ENCODE measurements at places on chromosomes 2 and 18.

DNA sequence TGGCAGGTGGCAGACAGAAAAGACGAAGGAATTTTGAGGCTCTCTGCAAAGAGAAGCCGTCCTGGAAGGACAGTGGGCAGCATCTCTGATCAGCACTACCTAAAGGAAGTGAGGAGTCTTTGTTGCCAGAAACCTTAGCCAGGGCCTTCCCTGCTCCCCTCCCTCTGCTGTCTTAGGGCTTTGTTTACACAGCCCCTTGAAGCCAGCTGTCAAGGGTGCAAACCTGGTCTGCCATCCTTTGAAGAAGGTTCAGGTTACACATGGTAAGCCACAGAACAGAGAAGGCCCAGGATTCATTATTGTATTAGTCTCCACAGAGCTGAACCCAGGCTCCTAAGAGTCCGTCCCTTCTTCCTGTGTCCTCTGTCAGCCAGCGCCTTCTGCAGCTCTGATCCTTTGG is 356.7 kb downstream of the TGIF1 start:
- no peak for DNase-seq

DNA sequence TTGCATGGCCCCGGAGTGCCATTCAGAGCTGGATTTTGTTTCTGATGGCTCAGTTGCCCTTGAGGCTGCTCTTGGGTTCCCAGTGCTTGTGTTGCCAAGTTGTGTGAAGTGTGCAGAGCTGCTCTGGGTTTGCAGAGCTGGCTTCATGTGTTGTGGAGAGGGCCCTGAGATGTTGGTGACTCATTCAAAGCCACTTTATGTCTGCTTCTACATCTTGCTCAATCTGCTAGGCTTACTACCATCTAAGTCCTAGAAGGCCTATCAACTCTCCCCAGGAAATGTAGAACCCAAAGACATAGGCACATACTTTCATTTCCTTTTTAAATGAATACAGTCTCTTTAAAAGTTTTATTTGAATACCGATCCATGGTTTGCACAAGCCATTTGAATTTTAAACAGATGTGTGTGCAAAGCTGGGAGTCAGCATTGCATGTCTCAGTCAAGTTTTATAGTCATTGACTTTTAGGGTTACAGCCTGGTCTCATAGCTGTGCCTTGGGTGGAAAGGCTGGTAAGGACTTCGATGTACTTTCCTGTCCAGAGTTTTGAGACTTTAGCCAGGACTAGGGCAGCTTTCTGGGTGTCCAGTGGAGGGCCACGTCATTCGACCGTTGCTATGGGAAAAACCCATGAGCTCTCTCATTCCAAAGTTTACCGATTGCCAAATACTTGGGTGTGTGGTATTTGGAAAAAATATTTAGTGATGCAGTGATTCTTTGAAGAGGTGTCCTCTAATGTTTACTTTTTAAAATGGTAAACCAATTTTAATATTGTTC is 105.0 kb downstream of the LTBP1 start:
- no peak for DNase-seq

DNA sequence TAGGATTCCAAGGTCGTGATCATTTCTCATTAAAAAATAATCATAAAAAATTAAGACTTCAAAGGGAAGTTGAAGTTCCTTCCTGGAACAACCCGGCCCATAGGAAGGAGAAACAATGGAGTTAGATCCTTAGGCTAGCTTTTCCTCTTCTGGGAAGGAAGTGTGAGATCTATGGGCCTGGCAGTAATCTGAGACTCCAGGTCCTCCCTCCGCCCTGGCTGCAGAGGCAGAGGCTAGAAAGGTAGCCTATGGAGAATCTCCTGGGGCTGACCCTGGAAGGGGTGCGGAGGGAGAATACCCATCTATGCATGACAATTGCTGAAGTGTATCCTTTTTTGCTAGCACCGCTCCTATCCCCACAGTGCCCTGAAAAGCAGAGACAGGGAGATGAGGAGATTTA is 37.9 kb downstream of the TRIB2 start:
- DNase-seq, result no peak

GRCh38 chr2:188383158-188383557 is 91.5 kb downstream of the GULP1 start:
- no peak for DNase-seq

DNA sequence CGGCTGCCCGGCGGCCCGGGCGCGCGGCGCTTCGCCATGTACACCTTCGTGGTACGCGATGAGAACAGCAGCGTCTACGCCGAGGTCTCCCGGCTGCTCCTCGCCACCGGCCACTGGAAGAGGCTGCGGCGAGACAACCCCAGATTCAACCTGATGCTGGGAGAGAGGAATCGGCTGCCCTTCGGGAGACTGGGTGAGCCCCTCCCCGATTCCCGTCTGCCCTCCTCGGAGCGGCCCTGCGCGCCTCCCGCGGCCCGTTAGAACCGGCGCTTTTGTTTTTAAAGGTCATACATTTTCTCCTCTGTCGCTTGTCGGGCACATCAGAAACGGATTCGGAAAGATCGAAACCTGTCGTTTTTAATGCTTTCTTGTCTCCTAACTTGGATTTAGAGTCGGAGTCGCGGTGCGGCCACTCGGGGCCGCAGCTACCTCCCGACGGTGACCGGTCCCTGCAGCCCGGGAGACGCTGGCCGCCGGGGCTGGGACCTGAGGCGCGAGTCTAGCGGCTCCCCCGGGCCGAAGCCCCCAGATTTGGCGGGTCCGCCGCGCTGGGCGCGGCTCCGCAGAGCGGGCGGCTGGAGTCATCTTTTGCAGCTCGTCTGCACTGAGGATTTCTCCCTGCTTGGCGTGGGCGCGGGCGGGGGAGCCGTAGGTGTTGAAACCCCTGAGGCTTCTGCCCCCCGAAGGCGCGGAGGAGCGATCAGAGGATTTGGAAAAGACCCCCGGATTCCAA is 519 bp downstream of the TTL start:
- no peak for DNase-seq

GRCh38 chr2:214376618-214377285 is 34.1 kb upstream of the VWC2L start:
- DNase-seq, result no peak

DNA sequence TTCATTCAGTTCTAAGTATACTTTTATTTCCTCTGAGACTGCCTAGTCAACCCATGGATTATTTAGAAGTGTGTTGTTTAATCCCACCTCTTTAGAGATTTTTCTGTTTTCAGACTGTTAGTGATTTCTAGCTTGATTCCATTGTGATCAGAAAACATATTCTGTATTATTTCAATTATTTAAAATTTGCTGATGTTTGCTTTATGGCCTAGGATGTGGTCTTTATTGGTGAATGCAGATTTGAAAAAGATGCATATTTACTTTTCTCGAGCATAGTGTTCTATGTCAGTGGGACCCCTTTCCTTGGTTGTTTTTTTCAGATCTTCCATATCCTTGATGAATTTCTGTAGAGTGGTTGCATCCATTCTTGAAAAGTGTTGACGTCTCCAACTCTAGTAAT is 487.2 kb upstream of the HS6ST1 start:
- DNase-seq, result no peak

DNA sequence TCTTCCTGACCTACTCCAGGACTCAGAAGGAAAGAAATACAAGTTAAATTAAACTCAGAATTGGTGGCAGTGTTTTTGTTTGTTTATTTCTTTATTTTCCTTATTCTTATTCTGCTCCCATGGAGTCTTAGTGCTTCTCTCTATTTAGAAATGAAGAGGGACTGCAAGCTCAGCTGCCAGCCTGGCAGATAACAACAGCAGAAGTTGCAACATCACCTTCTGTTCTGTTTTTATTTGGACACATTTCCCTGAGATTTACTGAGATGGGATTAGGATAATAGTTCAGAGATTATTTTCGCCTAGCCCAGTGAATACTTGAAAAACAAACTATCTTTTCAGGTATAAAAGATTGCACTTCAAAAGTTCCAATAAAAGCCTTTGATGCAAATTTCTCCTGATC is 70.4 kb upstream of the DTNA start:
- DNase-seq, result no peak

DNA sequence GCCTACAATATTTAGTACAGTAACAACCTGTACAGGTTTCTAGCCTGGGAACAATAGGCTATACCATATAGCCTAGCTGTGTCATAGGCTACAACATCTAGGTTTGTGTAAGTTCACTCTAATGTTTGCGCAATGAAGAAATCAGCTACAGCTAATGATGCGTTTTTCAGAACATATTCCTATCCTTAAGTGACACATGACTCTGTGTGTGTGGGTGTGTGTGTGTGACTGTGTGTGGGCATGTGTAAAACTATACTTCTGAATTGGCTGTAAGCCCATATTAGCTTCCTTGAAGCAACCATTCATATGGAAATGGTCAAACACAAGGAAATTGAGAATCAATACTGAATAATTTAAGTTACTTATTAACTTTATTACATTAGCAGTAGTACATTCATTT is 120.8 kb upstream of the SULT1C3 start:
- no peak for DNase-seq

DNA sequence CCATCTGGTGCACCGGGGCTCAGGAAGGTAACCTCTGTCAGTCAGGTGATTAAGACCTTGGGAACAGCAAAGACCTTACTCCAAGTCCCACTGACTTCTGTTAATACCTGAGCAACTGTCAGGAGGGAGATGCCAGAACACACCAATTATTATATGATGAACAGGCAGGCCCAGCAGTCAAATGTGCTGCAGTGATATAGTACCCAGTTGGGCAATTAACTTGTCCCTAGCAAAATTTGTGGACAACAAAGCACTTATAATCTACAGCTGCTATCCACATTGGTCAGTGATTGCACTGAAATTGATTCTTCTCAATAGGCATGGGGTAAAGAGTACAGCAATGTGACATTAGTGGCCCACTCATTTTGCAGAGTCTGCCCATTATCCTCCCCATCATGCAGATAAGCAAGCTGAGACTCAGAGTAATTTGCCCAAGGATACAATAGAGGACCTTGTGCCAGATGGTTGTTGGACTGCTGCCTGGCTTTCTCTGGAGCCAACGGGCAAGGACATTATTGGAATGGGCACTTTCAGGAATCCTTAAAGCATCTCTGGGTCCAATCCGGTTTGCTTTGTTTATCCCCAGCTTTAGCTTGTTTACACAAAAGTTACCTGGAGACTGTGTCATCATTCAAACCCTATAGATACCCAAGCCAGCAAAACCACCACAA is 147.6 kb downstream of the CCBE1 start:
- DNase-seq, result no peak

- DNase-seq, result no peak
Measured at GRCh38 chr18:59892123-59892522, 7.7 kb upstream of the PMAIP1 start.

DNA sequence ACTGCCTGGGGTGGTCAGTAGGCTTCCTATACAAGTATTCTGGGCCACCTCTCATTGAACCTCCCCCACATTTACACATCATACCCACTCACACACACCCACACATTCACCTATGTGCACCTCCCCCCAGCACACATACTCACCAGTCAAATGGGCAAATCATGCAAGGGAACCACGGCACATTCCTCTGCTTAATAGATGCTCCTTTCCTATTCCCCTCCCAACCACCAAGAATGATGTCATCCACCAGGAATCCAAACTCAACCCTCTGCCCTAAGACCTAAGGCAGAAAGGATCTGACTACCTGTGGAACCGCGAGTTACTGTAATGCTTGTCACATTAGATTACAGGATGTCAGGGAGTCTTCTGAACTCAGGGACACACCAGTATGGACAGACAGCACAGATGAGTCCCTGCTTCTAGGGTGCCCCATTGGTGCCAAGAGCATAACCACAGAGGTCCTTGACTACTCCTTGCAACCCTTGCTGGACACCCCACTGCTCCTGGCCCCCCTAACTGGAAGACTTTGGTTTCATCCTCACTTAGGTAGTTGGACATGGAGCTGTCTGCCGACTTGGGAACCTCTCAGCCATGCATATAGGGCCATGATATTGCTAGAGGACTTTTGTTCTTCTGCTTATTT is 21.5 kb upstream of the CAB39 start:
- DNase-seq, result no peak

- DNase-seq, result no peak
Measured at GRCh38 chr2:192026059-192026824, 168.5 kb downstream of the TMEFF2 start.

DNA sequence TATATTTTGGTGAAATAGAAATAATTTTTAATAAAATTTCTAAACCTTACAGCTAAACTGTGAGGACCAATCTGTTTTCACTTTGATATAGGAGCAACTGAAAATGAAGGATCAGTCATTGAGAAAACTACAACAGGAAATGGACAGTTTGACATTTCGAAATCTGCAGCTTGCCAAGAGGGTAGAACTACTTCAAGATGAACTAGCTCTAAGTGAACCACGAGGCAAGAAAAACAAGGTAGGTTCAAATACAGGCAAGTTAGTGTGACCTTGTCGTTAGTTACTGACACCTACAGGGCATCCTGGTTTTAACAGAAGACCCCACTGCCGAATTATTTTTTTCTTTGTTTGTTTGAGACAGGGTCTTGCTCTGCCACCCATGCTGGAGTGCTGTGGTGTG is 75.5 kb upstream of the STON1 start:
- DNase-seq, result no peak

GRCh38 chr2:186716899-186717298 is 23.0 kb downstream of the FAM171B start:
- DNase-seq, result no peak

DNA sequence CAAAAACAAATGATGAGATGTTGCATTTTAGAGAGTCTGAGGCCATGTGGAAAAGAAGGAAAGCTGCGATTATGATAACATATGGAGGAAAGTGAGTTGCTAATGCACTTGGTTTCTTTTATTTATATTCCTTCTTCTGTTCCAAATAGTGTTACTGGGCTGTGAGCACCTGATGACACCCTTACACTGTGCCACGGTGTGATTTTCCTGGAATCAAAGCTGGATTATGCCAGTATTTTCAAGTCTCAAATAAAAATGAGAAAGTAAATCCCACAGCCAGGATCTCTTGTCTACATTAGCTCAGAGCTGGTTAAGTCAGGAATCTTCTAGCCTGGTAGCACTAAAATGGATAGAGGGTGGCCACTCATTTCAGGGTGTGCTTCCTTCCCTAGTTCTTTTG is 670.8 kb downstream of the TDRD15 start:
- no peak for DNase-seq

- no peak for DNase-seq
Measured at GRCh38 chr2:197425550-197425949, 9.3 kb downstream of the SF3B1 start.

- no peak for DNase-seq
Measured at GRCh38 chr18:79208906-79209305, 139.7 kb downstream of the ATP9B start.

DNA sequence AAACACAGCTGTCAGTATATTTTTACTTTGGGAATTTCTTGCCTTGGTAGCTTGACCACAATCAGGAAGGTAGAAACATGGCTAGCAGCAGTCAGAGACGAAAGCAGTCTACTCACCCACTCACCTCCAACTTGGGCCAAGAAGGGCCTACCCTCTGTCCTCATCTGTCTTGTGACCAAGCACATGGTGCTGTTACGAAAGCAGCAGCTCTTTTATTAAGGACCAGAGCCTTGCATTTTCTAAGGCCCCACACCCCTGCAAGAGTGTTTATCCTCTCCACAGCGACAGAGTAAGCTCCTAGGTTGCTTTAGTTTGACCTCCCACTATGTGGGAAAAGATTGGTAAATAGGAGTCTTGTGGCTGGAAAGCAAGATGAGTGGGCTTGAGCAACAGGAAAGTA is 31.3 kb upstream of the MSTN start:
- no peak for DNase-seq
